ENCODE measurements at places on chromosomes 13 and 19.

GRCh38 chr13:51481656-51482055, 28.8 kb upstream of the INTS6 start:
- DNase-seq, result no peak

- no peak for DNase-seq
Observed at GRCh38 chr13:27193496-27193895, 21.9 kb upstream of the USP12 start.

- no peak for DNase-seq
Observed at GRCh38 chr13:97548138-97548537, 114.2 kb downstream of the RAP2A start.

GRCh38 chr13:109448629-109449028, 337.8 kb downstream of the IRS2 start:
- DNase-seq, result no peak

DNA sequence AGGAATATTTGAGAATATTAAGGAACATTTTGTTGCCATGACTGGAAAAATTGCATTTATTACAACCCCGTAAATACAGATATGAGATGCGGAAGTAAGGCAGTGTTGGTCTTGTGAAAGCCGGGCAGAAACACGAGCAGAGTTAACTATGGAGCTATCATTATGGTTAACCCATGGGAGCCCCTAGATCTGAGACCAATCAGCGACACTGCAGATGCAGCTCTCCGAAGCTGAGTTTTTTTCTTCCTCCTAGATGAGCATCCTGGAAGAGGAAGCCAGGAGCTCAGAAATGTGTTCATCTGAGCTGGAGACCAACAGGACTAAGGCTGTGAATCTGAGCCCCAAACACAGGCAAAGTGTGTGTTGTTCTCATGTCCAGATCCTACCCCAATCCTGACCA, 123.0 kb upstream of the KL start:
- no peak for DNase-seq

GRCh38 chr19:7363225-7363624, 14.5 kb downstream of the ARHGEF18 start:
- no peak for DNase-seq

- DNase-seq, result peak; percentile 25
Observed at GRCh38 chr13:44224450-44225149, 149.0 kb upstream of the SERP2 start.

- DNase-seq, result no peak
Observed at GRCh38 chr13:27296496-27296895, 25.9 kb downstream of the RASL11A start.

DNA sequence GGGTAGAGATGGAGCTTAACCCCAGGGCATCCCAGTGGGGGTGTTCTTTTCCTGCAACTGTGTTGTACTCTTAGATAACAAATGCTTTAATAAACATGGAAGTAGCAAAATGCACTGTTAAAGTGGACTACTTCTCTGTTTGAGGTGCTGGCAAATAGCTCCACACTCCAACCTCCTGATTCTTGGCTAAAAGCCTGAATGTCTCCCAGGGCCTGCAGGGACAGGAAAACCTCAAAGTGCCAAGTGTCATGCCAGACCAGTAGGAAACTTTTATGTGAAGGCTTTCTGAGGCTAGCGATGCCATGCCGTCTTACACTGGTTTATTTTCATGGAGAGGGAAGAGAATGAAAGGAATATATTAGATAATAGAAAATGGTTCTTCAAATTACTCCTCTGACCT, 6.8 kb downstream of the FREM2 start:
- DNase-seq, result no peak

- DNase-seq, result no peak
Observed at GRCh38 chr13:110371550-110372465, 64.7 kb downstream of the COL4A2 start.
